ENCODE measurements at places on chromosomes 2 and 18. TPM values are rescaled to one million over a fixed set of nuclear protein-coding genes. Genes with fewer than 3 reads are reported as not detected.
A peak's percentile ranks its signal among the peaks of the same experiment; 100 is the strongest.

GRCh38 chr2:127365211-127365643 is 22.5 kb downstream of the MAP3K2 start:
- H3K4me3 ChIP-seq = no peak overlapping the region
- no peaks in the 10 kb centered on the region for H3K27me3 ChIP-seq
- peaks cover 56% of the 10 kb centered on the region for H3K4me1 ChIP-seq
- no peaks in the 10 kb centered on the region for H3K36me3 ChIP-seq
- H3K27ac ChIP-seq = no peak overlapping the region
- DNase-seq = no peak

ZNF521 gene
- 104 TPM for total RNA-seq

ICA1L gene
- total RNA-seq = 2.5 TPM

MC5R gene
- not detected for total RNA-seq

GRCh38 chr2:171227066-171227782 is 66.5 kb upstream of the TLK1 start:
- no peak overlapping the region for H3K27ac ChIP-seq
- no peak overlapping the region for H3K4me3 ChIP-seq
- H3K27me3 ChIP-seq = no peaks in the 10 kb centered on the region
- H3K4me1 ChIP-seq = no peaks in the 10 kb centered on the region
- no peaks in the 10 kb centered on the region for H3K36me3 ChIP-seq

DNA sequence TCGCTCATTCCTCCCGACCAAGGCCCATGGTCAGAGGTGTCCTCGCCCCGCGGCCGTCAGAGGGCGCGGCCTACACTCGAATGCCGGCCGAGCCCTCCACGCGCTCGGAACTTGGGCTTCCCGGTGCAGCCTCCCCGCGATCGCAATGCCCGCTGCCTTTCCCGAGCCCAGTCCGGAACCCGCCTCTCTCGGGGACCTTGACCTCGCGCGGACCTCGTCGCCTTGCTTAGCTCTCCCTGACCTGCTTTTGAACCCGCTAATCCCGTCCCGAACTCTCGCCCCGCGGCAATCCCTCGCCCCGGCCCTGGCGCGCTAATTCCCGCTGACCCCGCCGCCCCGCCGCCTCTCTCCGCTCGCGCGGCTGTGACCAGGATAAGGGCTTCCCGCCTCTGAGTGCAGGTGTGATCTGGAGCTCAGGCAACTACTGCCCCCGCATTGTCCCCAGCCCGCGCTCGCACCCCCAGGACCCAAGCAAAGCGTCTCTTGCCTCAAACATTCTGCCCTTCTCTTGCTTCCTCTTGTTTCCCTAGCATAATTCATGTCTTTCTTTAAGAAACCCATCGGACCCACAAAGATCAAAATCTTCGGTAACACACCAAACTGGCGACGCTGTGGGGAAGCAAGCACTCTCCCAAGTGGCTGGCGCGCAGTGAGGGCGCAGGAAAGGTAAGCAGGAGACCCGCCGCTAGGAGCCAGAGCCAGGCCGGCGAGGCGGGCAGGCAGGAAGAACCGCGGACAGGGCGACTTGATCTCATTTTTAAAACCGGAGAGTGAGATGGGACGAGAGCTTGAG is 46.6 kb upstream of the ATP6V1B1 start:
- no peak for DNase-seq
- peaks cover 22% of the 10 kb centered on the region for H3K27me3 ChIP-seq

CTNNA2 gene
- not detected for total RNA-seq

GRCh38 chr2:50215736-50216135 is 816.2 kb downstream of the NRXN1 start:
- no peak for DNase-seq
- no peaks in the 10 kb centered on the region for H3K27me3 ChIP-seq
- no peak overlapping the region for H3K4me3 ChIP-seq

GRCh38 chr18:26119246-26119645 is 14.4 kb upstream of the PSMA8 start:
- H3K27me3 ChIP-seq = no peaks in the 10 kb centered on the region
- H3K4me3 ChIP-seq = no peak overlapping the region
- no peaks in the 10 kb centered on the region for H3K36me3 ChIP-seq

GRCh38 chr18:41850781-41851180 is 104.3 kb upstream of the PIK3C3 start:
- no peak overlapping the region for H3K27ac ChIP-seq
- no peak for DNase-seq

DNA sequence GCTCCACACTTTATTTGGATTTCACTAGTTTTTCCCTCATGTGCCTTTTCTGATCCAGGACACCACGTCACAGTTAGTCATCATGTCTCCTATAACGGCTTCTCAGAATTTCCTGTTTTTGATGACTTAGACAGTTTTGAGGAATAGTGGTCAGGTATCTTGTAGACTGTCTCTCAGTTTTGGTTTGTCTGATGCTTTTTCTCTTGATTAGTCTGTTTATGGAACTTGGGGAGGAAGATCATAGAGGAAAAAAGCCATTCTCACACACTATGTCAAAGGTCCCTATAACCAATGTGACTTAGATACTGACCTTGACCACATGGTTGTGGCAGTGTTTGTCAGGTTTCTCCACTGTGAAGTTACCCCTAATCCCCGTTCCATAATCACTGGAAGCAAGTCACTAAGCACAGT is 89.0 kb downstream of the RAPH1 start:
- no peak for DNase-seq
- no peak overlapping the region for H3K4me3 ChIP-seq
- no peaks in the 10 kb centered on the region for H3K27me3 ChIP-seq
- peaks cover 40% of the 10 kb centered on the region for H3K36me3 ChIP-seq
- H3K4me1 ChIP-seq = no peaks in the 10 kb centered on the region
- no peak overlapping the region for H3K27ac ChIP-seq

DNA sequence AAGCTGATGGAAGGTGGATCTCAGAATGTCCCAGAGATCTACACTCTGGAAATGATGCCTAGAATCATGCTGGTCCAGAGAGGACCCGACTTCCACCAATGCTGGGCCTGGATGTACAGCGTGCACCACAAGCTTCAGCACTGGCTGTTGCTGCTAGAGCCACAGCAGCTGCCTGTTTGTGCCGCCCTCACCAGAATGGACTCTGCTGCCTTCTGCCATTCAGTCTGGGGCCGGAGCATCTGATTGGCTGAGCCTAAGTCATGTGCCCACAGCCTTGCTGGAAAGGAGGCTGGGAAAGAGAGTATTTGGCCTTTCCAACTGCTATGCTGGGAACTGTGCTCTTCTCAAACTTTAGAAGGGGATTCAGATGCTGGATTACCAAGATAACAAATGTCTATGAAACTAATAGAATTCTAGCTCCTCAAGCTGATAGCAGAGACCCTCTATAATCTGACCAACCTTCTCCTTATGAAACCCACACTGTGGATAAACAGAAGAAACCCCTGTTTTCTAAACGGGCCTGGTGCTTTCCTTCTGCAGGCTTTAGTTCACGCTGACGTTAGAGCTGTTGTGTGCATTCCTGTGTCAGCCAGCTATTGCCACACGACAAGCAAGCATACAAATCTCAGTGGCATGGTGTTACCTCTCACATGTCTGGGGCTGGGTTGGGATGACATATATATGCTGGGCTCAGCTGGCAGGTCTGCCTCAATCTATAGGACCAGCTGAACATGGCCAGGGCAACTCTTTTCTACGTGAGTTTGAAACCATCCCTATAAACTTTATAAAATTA is 4.1 kb upstream of the LOXHD1 start:
- H3K27ac ChIP-seq = no peak overlapping the region
- H3K36me3 ChIP-seq = no peaks in the 10 kb centered on the region
- peak; percentile 60 for DNase-seq

ST8SIA5 gene
- total RNA-seq = not detected

- no peaks in the 10 kb centered on the region for H3K4me1 ChIP-seq
- H3K27me3 ChIP-seq = no peaks in the 10 kb centered on the region
- no peaks in the 10 kb centered on the region for H3K36me3 ChIP-seq
- no peak overlapping the region for H3K27ac ChIP-seq
Measured at GRCh38 chr2:146451972-146452371, 1392.9 kb upstream of the ACVR2A start.

GRCh38 chr2:119849838-119850565 is 90.3 kb downstream of the PTPN4 start:
- H3K4me3 ChIP-seq = no peak overlapping the region
- no peaks in the 10 kb centered on the region for H3K27me3 ChIP-seq
- no peak overlapping the region for H3K27ac ChIP-seq
- DNase-seq = no peak
- H3K36me3 ChIP-seq = no peaks in the 10 kb centered on the region
- H3K4me1 ChIP-seq = no peaks in the 10 kb centered on the region

DNA sequence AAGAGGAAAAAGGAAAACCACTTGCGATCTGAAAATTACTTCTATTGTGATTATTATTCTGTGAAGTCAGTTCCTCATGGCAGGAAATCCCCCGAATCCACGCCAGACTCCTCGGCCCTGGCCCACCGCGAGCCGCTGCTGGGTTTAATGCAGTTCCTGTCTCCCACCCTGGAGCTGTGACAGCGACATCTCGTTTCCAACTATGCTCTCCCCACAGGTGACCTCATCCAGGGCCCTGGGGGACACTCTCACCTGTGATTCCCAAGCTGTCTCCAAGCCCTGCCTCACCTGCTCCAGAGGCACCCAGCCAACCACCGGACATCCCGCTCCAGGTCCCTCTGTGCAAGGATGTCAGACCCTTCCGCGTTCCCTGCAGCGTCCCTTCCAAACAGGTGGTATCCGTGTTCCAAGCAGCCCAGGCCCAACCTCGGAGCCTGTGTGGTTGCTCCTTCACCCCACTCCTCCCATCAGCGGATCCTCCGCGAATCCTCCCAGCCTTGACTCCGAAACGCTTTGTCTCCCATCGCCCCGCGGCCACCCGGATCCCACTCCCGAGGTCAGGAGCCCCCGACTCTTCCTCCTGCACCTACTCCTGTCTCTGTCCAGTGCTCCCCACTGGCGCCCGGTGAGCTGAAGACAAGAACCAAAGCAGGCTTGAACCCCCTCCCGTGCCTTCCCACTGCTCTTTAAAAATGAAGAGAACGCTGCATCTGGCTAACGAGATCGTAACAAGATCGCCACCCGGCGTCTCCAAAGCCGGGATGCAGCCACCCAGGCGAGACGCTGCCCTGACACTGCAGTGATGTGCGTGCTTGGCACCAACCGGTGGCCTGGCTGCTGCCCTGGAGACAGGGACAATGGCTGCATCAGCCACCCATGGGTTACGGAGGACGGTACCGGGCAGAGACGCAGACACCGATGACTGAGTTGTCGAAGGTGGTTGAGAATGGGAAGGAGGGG is 96.5 kb downstream of the NDUFA10 start:
- H3K4me3 ChIP-seq = no peak overlapping the region
- no peaks in the 10 kb centered on the region for H3K36me3 ChIP-seq
- H3K27me3 ChIP-seq = no peaks in the 10 kb centered on the region
- DNase-seq = peak; percentile 81
- no peak overlapping the region for H3K27ac ChIP-seq
- H3K4me1 ChIP-seq = no peaks in the 10 kb centered on the region

- H3K4me1 ChIP-seq = no peaks in the 10 kb centered on the region
- no peak overlapping the region for H3K27ac ChIP-seq
- H3K27me3 ChIP-seq = no peaks in the 10 kb centered on the region
Measured at GRCh38 chr2:196515051-196515450, 124.5 kb upstream of the CCDC150 start.

- peaks cover 18% of the 10 kb centered on the region for H3K4me1 ChIP-seq
- H3K27ac ChIP-seq = no peak overlapping the region
- H3K4me3 ChIP-seq = no peak overlapping the region
- peaks cover 30% of the 10 kb centered on the region for H3K27me3 ChIP-seq
Measured at GRCh38 chr18:49560277-49560623, 1.6 kb upstream of the LIPG start.

GRCh38 chr18:70720607-70721006 is 431.8 kb downstream of the SOCS6 start:
- H3K4me1 ChIP-seq = no peaks in the 10 kb centered on the region
- H3K27me3 ChIP-seq = no peaks in the 10 kb centered on the region
- H3K36me3 ChIP-seq = no peaks in the 10 kb centered on the region
- no peak overlapping the region for H3K4me3 ChIP-seq
- no peak overlapping the region for H3K27ac ChIP-seq

ARL6IP6 gene
- total RNA-seq = 21.0 TPM

MPV17 gene
- total RNA-seq = 72.0 TPM

GRCh38 chr2:217269701-217270484 is 410.0 kb upstream of the TNP1 start:
- no peaks in the 10 kb centered on the region for H3K4me1 ChIP-seq
- no peak overlapping the region for H3K4me3 ChIP-seq
- DNase-seq = no peak
- H3K36me3 ChIP-seq = no peaks in the 10 kb centered on the region

DNA sequence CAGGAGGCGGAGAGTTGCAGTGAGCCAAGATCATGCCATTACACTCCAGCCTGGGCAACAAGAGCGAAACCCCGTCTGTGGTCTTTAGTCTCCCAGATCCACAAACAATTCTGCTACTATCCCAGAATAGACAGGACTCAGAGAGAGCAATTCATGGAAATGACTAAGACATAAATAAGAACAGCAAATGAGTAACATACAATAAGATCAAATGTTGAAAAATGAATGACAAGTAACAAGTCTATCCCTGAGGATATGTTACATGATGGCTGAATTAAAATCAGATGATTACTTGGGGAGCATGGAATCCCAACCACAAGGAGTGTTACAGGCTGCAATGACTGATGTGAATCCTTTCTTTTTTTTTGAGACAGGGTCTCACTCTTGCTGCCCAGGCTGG is 10.3 kb downstream of the ARL5A start:
- no peak overlapping the region for H3K4me3 ChIP-seq
- no peaks in the 10 kb centered on the region for H3K4me1 ChIP-seq
- no peak overlapping the region for H3K27ac ChIP-seq
- DNase-seq = no peak
- H3K36me3 ChIP-seq = no peaks in the 10 kb centered on the region

GRCh38 chr2:181837563-181837962 is 54.0 kb upstream of the ITPRID2 start:
- no peaks in the 10 kb centered on the region for H3K36me3 ChIP-seq
- no peak overlapping the region for H3K27ac ChIP-seq
- no peak overlapping the region for H3K4me3 ChIP-seq
- no peaks in the 10 kb centered on the region for H3K27me3 ChIP-seq
- no peaks in the 10 kb centered on the region for H3K4me1 ChIP-seq

DNA sequence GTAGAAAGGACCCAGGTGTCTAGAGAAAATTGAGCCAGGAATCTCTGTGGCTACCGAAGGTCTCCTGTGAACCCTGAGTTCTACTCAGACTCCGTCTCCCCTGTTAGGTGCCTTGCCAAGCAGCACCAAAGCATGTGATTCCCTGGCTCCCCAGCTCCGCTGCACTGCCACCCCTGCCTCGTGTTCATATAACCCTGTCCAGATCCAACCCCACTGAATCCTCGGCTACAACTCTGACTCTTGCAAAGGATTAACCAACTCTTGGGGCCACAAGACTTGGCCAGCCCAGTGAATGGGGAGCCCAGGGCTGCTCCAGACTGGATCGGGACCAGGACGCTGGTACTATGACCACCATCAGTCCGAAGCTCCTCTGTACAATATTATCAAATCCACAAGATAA is 37.3 kb upstream of the ACAA2 start:
- DNase-seq = no peak
- no peak overlapping the region for H3K27ac ChIP-seq
- H3K27me3 ChIP-seq = no peaks in the 10 kb centered on the region
- no peaks in the 10 kb centered on the region for H3K36me3 ChIP-seq
- H3K4me1 ChIP-seq = no peaks in the 10 kb centered on the region

- no peak for DNase-seq
- no peaks in the 10 kb centered on the region for H3K36me3 ChIP-seq
- no peaks in the 10 kb centered on the region for H3K27me3 ChIP-seq
- H3K4me1 ChIP-seq = no peaks in the 10 kb centered on the region
- no peak overlapping the region for H3K4me3 ChIP-seq
Measured at GRCh38 chr2:239543702-239544101, 142.9 kb upstream of the HDAC4 start.

TMEM169 gene
- total RNA-seq = 1.1 TPM

CHN1 gene
- total RNA-seq = 5.4 TPM
